Skeletal muscle tissue (tissue), 5 donors: ENCODE measurements at places on chromosomes 5 and 9. TPM values are rescaled to one million over a fixed set of nuclear protein-coding genes. Genes with fewer than 3 reads are reported as not detected.

SPATA31D4 gene
- total RNA-seq, result not detected

JAKMIP2 gene
- total RNA-seq, result 0.52 TPM

TMEM215 gene
- 0.52 TPM for total RNA-seq

PTCD2 gene
- 2.6 TPM for total RNA-seq

PLPP7 gene
- 34.4 TPM for total RNA-seq

ZNF354C gene
- 11.0 TPM for total RNA-seq

HRCT1 gene
- total RNA-seq, result 2.1 TPM

SLC36A2 gene
- total RNA-seq, result under 0.01 TPM

ANKRD34B gene
- under 0.01 TPM for total RNA-seq

SPOCK1 gene
- 3.7 TPM for total RNA-seq

CYLC2 gene
- total RNA-seq, result not detected

PCDHGA11 gene
- total RNA-seq, result 6.8 TPM

TNFSF15 gene
- 0.52 TPM for total RNA-seq

GDF9 gene
- 0.52 TPM for total RNA-seq

CNTFR gene
- 3.1 TPM for total RNA-seq

EQTN gene
- not detected for total RNA-seq

LCNL1 gene
- total RNA-seq, result under 0.01 TPM

VCP gene
- total RNA-seq, result 212 TPM
